Hematopoietic multipotent progenitor cell treated with erythropoietin and hydrocortisone succinate and interleukin-3 and kit ligand, for 17 days (in vitro differentiated cells): ENCODE measurements at places on chromosomes 7 and 10.
A peak's percentile ranks its signal among the peaks of the same experiment; 100 is the strongest.

DNA sequence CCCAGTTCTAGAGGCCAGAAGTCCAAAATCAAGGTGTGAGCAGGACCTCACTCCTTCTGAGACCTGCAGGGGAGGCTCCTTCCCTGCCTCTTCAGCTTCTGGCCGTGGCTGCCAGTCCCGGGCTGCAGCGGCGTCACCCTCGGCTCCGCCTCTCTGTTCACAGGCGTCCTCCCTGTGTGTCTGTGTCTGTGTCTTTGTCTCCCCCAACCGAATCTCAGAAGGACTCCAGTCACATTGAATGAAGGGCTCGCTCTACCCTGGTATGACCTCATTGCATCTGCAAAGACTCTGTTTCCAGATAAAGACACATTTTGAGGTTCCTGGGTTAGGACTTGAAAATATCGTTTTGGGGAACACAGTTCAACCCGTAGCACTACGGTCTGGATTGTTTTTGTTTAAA, 33.1 kb upstream of the GALNT11 start:
- no peak for DNase-seq

- no peak for DNase-seq
Observed at GRCh38 chr7:64885520-64886240, 17.4 kb upstream of the ZNF273 start.

- DNase-seq, result no peak
Observed at GRCh38 chr7:121286186-121286585, 42.6 kb upstream of the WNT16 start.

DNA sequence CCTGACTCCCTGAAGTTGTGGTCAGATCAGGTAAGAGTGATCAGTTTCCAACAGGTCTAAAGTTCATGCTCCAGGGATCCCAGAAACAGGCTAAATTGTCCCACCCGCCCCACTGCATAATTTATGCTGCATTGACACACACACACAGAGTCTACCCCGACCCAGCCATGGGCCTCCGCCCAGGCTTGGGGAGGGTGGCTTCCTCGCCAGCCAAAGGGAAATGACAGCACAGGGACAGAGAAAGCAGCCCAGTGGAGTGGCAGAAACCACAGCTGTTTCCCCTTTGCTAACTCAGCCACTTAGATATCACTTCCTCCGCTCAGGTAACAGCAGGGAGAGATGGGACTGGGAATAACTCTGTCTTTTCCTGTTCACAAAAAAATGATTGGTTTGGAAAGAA, 9.4 kb downstream of the SH3PXD2A start:
- DNase-seq, result no peak

DNA sequence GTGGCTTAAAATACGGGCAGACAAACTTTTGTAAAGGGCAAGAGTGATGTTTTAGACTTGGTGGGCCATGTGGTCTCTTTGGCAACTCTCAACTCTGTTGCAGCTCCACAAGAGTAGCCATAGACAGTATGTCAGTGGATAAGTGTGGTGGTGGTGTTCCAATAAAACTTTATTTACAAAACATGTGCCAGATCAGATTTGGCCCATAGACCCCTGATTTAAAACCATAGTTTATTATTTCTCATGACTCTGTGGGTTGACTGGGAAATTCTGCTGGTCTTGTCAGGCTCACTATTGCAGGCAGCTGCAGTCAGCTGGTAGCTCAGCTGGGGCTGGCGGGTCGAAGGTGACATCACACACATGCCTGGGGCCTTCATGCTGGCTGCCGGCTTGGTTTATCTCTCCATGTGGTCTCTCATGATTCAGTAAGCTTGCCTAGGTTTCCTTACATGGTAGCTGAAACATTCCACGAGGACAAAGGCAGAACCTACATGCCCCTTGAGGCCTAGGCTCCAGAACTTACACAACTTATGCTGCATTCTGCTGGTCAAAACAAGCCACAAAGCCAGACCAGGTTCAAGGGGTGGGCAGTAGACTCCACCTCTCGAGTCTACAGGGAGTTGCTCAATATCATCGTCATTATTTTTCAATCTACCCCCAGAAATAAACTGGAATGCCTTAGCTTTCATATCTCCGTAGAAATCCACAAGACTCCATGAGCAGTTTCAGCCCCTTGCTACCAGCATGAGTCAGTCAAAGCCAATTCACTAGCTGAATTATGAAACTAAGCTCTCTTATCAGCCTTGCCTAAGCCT, 245.7 kb downstream of the WDR11 start:
- no peak for DNase-seq

- DNase-seq, result no peak
Observed at GRCh38 chr10:44890696-44891563, 20.2 kb upstream of the TMEM72 start.

GRCh38 chr7:80940539-80941207, 21.8 kb upstream of the SEMA3C start:
- no peak for DNase-seq

- no peak for DNase-seq
Observed at GRCh38 chr10:21292763-21293517, 232.5 kb downstream of the SKIDA1 start.

- no peak for DNase-seq
Observed at GRCh38 chr10:14403881-14404623, 73.3 kb upstream of the FRMD4A start.

DNA sequence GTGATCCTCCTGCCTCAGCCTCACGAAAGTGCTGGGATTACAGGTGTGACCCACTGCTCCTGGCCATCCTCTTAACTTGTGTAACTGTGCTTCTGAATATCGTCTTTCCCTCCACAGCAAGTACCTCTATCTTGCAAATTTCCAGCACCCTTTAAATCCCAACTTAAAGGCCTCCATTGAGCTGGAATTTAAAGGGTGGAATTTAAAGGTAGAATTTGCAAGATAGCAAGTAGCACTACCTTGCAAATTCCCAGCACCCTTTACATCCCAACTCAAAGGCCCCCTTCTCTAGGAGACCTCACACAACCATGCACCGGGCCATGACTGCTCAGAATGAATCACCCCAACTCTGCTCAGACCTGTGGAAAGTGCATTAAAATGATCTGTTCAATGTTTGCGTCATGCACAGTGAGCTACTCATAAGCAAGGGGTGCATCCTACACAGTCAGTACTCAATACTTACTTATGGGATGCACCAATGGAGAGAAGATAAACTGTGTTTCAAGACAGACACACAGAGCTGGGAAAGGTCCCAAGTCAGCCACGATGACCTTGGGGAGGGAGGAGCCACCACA, 17.8 kb upstream of the SDK1 start:
- DNase-seq, result no peak

DNA sequence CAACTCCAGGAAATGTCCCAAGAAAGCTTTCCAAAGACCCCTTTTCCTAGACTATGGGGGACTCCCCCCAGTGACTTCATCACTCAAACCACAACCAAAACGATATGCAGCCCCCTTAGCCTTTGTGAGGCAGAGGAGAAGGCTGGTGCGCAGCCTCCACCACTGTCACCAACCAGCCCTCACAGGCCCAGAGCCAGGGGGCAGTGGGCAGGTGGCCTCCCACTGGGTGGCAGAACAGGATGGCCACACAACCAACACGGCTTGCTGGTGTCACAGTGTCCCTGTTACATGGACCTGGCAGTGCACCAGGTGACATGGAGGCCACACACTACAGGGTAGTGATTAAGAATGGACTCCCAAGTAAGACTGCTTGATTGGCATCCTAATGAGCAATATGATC, 172.0 kb downstream of the PLXNA4 start:
- no peak for DNase-seq

- no peak for DNase-seq
Observed at GRCh38 chr10:18906636-18907035, 142.0 kb upstream of the MALRD1 start.

DNA sequence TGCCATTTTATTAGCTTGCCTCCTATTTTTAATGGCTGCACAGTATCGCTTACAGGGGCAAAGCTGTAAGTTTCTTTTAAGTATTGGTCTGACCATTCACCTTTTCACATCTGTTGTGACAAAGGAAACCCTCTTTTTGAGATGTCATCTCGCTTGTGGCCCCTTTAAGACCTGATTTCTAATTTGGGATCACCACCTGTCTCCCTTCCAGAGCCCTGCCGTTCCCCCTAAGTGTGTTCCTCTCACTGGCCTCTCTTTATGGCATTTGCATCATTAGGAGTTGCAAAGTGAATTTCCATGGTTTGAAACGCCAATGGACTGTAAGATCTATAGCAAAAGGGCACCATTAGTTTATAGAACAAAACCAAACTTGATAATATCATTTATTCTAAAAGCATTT, 1.4 kb downstream of the EPDR1 start:
- DNase-seq, result peak; percentile 15

DNA sequence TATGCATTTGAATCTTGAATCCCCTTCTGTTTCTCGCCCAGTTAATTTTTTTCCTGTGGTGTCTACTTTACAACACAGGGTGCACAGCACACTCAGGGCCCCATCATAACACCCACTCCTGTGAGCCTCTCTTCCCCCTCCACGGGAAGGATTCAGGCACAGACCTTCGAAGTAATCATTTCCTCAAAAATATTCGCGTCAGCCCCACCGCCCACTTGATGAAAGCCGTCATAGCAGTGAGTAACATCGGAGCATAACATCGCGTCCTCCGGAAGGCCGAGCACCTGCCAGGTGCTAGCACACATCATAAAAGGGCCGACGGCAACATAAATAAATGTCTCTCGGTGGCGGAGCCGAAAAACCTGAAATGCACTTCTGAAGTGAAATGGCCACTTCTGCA, 201.7 kb upstream of the ADARB2 start:
- DNase-seq, result no peak

DNA sequence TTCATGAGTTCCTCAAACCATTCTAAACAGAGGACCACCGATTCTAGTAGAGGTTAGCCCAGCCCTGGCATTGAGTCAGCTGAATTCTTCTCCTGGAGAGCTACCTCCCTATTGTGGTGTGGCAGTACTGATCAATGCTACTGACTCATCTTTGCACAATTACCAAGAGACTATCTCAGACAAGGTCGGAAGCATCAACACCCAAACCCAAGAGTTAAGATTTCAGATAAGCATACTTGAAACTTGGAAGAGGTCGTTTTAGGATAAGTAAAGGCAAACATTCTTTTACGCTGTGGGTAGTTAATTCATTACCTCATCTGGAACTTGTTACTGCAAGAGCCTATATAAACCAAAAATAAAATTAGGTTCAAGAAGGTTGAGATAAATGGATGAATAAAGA, 154.6 kb upstream of the NRBF2 start:
- no peak for DNase-seq

DNA sequence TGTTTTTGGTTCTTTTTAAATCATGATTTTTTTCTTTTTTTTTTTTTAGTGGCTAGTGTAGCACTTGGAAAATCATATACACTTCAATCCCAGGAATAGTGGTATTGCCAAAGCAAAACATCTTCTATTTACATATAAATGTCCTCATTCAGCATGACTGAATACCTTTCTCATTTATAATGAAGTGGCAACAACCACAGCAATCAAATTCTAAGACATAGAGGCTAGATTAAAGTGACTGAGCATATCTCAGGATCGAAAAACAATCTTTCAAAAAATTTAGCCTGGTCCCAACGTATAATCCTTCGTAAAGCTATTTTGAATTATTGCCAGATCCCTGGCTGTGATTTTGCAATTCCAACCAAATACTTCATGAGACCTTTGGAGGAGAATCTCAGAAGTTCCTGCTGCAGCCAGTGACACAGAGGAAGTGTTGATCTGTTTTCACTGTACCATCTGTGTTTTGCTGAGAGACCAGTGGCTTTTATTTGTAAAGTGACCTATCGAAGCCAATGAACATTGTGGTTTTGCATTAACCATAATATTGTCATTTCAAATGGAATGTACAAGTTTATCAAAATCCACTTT, 29.8 kb upstream of the SP8 start:
- no peak for DNase-seq
